Anterior cingulate cortex (tissue), 58 donors: ENCODE measurements at places on chromosomes 1 and 21.

GRCh38 chr1:246837418-246838117 is 94.2 kb downstream of the AHCTF1 start:
- DNase-seq: no peak

GRCh38 chr1:188386161-188386560 is 1557.4 kb downstream of the PLA2G4A start:
- no peak for DNase-seq

GRCh38 chr1:61082311-61083012 is at the start of gene NFIA:
NFIA (plus strand) TSS chr1:61082561.
- DNase-seq: no peak

DNA sequence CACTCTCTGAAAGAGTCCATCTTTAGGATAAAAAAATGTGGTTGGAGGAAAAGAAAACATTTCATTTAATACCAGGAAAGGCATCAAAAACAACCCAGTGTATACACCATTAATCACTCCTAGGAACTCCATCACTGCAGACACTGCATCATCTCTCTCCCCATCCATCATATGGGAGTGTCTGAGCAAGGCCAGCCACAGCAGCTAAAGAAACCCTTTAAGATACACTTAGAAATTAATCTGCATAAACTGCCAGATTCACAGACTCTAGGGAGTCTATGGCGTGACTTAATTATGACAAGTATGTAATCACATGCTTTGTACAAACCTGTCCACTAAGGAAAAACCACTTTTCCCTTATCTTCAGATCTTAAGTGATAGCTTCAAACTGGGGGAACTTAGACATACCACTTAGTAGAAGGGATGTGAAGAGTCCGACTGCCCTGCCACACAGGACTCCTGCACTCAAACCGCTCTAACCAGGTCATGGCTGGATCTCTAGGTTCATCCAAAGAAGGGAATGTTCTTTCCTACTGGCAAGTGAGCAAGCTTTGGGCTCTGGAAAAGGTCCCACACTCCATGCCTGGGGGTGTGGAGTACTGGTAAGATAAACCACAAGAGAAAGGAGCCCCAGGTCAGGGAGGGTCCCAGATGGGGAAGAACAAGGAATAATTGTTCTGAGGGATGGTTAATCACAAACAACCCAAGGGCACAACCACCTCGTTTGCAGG is 61.0 kb upstream of the C8B start:
- no peak for DNase-seq

GRCh38 chr1:225554216-225554812 is 98.6 kb downstream of the ENAH start:
- no peak for DNase-seq

- no peak for DNase-seq
Measured at GRCh38 chr1:16605532-16606505, 7.5 kb downstream of the NBPF1 start.

DNA sequence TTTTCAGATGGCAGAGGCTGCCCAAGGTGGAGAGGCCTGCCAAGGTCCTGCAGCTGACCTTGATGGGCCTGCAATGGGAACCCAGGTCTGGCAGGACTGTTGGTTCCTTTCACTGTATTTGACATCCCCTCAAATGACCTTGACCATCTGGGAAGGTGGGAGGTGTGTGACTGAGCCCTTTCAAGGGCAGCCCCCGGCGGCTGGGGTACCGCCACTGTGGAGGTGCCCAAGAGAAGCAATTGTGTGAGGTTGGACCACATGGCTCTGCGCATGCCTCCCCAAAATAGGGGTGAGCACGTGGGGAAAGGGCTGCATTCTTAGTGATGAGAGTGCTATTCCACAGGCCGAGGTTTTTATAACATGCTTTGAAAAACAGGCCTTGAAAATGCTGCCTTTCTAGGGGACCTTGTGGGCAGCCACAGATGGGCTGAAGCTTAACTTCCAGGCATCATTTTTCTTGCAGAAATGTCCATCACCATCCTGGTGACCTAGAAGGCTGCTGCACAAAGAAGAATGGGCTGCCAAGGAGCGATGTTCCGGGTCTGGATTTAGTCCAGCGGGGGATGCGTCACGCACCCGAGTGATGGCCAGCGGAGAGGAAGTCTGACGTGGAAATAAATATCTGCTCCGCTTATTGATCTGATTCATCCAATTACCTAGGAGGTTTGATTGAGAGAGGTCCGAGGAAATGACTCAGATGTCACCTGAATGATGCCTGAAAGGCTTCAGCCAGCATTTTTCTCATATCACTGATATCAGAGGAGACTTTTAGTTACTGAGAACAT is 16.5 kb upstream of the UTS2 start:
- no peak for DNase-seq

- no peak for DNase-seq
Measured at GRCh38 chr1:246176126-246177024, 330.7 kb downstream of the SMYD3 start.

DNA sequence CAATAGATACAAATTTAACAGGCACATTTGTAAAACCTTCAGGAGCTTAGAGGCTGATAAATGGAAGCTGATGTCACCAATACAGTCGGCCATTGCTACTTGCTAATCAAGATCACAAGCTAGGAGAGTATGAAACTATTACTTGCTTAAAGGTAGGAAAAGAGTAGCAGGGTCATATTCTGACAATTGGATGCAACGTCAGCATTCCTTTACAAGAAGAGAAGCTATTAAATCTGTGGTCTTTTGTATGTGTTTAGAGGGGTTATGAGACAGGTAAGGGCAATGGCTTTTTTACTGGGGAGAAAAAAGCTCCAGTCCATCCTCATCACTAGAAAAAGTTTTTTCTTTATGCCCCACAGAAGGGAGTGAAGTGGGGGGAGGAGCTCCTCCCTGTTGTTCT is 11.7 kb upstream of the CD48 start:
- DNase-seq: no peak

DNA sequence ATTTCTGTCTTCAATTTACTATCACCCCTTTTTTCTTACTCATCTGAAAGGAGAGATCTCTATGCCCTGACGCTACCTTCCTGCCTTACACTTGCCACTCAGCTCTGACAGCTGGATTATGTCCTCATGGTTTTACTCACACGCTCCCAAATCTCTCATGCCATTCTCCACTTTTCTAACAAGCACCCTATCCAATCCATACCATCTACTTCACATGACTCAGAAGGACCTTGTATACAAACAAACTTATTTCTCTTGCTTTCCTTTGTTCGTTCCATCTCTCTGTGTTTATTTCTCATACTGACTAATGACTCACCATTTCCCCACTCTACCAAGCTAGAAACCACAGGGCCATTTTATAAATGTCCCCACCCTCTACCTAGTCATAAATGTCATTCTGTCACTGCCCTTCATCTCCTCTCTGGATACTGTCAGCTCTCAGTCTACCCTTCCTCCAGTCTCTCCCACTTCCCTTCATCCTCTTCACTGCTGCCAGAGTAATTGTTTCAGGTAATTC is 87.3 kb downstream of the USP24 start:
- no peak for DNase-seq

- DNase-seq: no peak
Measured at GRCh38 chr1:45929257-45929687, 125.9 kb downstream of the MAST2 start.

- DNase-seq: no peak
Measured at GRCh38 chr1:8679929-8680663, 137.3 kb downstream of the RERE start.

DNA sequence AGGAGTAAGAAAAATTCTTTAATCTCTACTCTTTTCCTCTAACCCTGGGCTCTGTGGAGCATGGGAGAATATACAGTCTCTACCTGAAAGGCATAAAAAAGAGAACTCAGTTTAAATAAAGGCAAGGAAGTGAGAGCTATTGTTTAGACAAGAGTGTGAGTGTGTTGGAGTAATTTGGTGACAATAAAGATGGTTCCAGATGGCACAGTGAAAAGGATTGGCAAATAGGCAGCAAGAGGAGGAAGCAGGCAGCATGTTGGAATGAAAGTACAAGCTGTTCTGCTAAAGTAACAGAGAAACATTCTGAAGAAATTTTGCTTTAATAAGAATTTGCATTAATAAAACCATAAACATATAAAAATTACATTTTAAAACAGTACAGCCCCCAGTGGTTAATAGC is 163.4 kb downstream of the DNM3 start:
- DNase-seq: no peak

DNA sequence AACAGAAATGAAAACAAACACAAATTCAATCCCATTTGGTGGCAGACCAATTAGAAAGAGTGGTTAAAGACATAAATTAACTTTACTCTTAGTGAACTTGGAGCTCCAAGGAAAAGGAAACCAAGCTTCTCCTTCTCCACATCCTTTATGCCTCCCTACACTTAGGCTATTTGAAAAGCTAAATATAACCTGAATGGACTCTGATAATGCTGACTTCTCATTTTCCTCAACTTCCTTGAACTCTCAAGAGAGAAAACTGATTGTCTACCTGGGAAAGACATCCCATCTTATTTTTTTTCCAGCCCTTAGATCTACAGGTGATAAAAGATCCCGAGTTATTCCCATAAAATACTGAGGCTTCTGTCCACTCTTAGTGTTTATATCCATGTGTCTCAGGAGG is 178.4 kb upstream of the SPAG17 start:
- no peak for DNase-seq

DNA sequence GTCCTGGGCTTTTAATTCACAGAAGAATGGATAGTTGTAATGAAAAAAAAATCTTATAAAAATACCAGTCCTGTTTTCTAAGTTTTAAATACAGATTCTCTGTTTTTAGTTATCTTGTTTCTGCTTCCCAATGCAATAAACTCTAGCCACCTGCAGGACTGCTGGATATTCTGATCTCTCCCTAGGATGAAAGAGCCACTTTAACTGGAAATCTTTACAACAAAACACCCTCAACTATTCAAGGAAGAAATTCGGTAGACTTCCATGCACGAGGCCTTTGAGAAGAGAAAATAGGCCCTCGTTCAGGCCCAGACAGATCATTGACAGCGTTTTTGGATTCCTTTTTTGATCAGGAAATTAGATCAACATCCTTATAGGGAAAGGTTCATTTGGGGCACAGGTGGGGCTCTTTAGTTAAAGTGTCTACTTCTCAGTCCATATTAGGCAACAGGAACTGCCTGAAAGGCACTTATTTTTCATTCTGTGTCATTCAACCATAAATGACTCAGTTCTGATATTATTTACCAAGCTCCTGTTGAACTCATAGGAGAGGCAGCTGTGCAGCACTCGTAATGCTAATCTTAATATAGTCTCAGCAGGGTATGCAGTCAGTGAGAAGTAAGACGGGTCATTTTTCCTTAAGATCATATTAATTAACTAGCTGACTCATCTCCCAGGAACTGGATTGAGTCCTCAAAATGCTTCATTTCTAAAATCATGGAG is 71.1 kb upstream of the ERRFI1 start:
- DNase-seq: no peak

DNA sequence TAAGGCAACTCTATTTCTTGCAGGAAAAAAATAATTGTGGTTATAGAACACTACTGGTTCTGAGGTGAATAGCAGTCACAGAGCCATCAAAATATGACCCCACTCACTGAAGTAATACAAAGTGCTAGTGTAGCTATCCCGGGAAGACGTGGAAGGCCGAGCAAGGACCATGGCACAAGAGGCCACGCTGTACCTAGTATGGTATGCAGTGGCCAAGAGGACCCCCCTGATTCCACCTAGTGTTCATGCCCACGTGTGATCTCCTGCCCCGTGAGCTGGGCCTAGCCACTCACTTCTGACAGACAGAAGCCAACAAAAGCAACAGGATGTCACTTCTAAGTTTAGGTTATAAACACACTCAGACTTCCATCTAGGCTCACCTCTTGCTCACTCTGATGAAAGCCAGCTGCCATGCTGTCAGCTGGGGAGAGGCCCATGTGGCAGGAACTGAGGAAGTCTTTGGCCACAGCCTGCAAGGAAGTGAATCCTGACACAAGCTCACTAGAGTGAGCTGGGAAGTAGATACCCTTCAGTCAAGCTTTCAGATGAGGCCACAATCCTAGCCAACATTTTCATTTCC is 21.7 kb upstream of the LSS start:
- DNase-seq: no peak

DNA sequence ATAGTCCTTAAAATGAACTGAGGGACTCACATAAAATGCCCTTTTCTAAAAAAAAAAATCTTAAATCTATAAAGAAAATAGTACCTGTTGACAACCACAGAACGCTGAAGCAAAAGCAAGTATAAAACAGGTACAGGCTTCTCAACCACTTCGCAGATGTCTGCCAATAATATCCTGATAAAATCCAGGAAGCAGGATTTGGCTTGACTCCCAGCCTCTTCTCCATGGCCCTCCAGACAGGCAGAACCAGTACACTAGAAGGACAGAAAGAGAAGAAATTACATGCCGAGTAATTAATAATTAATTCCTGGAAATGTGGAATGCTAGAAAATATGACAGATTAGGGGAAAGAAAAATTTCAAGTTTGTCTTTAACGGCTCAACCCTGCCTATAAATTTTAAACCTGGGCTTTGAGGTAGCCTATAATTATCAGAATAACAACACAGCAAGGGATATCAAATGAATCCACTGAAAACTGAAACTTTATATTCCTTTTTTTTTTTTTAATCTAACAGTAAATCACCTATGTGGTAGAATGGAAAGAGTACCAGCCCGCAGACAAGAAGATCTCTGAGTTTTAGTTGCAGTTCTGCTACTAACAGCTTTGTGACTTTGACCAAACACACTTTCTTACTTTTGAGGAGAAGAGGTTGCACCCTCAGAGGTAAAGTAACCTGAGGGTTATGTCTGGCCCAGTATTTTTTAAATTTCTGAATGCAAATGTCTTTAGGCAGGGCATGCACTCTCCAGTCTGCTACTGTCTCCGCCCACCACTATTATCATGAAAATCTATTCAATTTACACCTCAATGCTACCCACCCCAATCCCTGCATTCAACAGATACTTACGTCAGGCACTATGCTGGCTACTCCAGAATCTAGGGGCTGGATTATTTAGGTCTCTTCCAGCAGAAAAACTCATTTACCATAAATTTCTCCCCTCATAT is 2.7 kb downstream of the KIAA0319L start:
- DNase-seq: no peak

DNA sequence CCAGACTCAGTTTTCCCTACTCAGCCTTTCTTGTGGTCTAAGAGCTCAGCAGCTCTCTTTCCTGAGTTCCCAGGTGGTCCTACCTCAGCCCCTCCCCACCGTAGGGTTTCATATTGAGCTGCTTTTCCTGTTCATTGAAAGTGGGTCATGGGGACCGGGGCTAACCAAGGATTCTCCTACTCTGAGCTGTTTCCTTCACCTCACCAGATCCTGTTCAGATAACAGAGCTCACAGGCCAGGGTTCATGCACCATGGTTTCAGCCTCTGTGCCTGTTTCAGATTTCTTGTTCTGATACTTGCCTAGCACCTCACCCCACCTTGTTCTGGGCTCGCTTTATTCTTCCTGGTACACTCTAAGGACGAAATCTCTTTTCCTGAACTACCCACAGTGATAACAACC is 8.5 kb downstream of the UBQLN4 start:
- no peak for DNase-seq

DNA sequence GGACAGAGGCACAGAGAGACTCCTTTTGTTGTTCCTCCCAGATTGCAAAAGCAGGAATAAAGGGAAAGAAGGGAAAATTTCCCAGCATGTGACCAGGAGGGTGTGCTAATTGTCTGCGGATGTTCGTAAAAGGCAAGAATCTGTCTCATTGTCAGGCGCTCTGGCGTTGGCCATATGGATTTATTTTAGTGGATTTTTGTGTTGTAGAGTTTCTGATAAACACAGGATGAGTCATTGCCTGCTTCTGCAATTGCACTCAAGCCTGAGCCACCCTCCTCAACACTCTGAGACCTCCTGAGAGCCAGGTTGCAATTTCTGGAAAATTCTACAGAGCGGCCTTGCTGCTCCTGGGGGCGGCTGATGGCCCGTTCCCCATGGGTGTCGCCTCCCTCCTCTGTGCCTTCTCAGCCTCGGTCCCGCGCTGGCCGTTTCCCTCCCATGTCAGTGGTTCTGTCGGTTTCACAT is 227.7 kb downstream of the KAZN start:
- DNase-seq: no peak

- no peak for DNase-seq
Measured at GRCh38 chr1:154611150-154611862, 3.3 kb upstream of the ADAR start.
